ENCODE measurements at places on chromosomes 12 and 14. TPM values are rescaled to one million over a fixed set of nuclear protein-coding genes. Genes with fewer than 3 reads are reported as not detected.
A peak's percentile ranks its signal among the peaks of the same experiment; 100 is the strongest.

DNA sequence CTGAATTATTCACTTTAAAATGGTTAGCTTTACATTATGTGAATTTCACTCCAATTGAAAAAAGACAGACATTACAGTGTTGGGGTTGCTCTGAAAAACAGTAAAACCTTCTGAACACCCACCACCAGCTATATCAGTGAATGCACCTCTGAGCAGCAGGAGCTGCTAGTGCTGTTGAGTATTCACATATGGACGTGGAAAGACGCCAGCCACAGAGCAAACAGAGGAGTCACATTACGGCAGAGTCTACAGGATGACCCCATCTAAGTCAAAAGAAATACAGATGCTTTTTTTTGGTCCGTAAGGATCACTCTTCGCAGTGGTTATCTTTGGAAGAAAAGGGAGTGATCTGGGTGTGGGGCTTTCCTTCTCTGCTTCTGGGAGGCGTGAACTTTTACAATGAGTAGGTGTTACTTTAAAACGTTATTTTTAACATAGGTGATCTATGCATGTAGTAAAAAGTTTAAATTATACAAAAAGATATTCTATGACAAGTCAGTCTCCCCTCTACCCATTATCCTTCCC is 4.5 kb downstream of the HVCN1 start:
- no peak for DNase-seq

PMEL gene
- total RNA-seq: 0.32 TPM

LRRK2 gene
- total RNA-seq: 1.4 TPM

GRCh38 chr12:62635649-62636048 is 169.0 kb downstream of the MON2 start:
- DNase-seq: no peak

DNA sequence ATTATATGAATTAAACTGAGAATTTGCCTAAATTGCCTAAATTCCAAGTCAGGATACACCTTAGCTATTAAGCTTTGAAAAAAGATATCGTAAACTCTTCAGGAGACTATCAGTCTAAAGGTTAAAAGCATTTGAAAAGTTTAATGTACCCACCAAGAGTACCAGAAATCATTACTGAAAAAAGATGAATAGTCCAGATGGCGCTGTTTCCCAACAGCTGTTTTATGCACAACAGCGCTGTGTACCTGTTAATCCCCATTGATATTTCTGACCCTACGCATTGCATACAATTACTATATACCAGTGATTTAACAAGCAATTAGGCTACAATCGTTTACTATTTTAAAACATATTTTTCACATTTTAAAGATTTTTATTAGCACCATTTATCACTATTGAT is 185.0 kb downstream of the PLCZ1 start:
- no peak for DNase-seq

- peak; percentile 87 for DNase-seq
Measured at GRCh38 chr14:68663385-68664076, 129.3 kb downstream of the ZFP36L1 start.

DNA sequence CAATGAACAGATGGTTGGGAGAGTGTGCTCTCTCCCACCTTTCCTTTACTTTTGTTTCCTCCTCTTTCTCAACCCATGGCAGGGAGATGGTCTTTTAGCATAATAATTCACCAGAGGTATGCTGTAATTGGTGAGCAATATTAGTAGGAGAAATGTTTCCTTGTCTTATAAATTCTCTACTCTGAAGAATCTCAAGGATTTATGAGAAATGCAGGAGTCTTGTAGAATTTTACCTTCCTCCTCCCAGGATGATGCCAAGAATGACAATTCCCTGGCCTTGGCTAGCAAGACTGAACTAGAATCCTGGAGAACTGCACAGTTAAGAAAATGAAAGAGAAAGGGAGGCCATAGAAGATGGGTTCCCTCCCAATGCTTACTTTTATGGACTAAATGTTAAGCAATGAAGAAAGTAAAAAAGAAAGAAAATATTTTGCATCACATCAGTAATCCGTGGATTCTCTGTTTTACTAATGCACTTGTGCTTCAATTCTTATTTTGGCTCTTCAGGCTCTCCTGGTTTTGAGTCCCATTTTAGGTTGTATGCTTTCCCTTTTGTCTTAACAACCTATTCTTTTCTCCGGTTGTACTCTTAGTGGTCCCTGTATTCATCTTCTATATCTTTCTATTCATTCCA is 192.9 kb upstream of the GARIN6 start:
- DNase-seq: no peak

RASSF8 gene
- 26.6 TPM for total RNA-seq

- no peak for DNase-seq
Measured at GRCh38 chr12:29771786-29772185, 12.0 kb downstream of the TMTC1 start.

MYH6 gene
- not detected for total RNA-seq

DNA sequence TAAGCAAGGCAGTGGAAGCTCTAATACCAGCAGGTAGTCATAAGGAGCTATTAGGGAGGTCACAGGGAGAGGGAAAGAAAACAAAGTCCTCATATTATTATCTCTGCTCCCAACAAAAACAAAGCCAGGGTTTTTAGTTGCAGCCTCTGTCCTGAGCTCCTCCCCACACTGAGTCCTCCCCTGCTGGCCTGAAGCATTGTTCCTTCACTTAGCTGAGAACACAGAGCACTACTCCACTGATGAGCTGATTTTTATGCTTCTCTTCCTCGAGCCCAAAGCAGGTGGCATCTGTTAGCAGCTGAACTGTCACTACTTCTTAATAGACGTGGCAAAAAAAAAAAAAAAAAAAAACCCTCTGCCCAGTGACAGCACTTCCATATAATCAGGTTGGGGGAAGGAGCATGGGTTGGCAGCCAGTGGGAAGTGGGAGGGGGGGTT is 10.5 kb upstream of the STAC3 start:
- no peak for DNase-seq

DNA sequence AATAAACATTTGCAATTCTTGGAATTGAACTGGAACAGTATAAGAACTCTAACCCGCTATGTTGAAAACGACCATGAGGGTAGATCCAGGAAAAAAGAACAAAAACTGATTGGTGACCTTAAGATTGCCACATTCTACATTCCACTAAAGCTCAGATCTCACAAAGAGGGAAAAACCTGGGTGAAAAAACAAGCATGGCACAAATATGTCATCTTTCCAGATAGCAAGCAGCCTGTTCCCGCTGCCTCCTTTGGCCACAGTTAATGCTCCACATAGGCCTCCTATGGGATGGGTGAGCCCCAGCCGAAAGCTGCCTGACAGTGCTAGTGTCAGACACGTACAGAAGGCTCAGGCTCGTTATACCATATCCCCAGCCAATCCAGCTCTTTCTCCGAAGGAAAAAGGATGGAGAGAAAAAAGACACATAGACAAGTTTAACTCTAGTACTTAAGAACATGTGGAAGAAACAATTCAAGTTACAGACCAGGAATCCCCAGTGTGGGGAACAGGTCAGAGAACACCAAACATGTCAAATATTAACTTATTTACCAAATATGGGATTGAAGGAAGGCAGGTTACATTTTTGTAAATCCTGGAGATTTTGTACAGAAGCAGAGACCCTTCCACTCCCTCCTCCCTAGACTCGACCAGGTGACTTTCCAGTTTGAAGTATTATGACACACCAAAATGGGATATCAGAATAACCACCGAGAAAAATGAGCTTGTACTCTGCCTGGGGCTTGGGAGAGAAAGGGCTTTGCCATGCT is 14.7 kb downstream of the LETMD1 start:
- no peak for DNase-seq

- peak; percentile 39 for DNase-seq
Measured at GRCh38 chr12:5428332-5429221, 3.3 kb upstream of the NTF3 start.

DNA sequence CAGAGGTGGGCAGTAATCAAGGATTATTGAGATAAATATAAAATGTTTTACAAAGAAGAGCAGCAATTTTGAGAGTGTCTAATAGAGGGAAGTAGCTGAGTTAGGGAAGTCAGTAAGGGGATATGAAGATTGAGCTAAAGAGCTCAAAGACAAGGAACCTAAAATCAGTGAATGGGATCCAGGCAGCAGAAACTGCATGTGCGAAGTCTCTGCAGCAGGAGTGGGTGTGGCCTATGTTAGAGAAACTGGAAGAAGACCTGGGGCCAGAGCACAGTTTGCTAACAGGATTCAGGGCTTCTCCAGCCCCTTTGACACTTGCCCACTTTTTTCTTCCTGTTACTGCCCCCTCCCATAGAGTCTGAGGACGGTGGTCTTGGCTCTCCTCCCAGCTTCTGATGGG is 36.3 kb upstream of the PLXNC1 start:
- DNase-seq: no peak

- DNase-seq: no peak
Measured at GRCh38 chr14:89892953-89893352, 61.6 kb downstream of the EFCAB11 start.

PARP11 gene
- total RNA-seq: 3.8 TPM

TMEM253 gene
- total RNA-seq: 0.13 TPM

GRCh38 chr14:92511453-92512238 is 1.9 kb upstream of the RIN3 start:
- DNase-seq: peak; percentile 67

MSI1 gene
- total RNA-seq: not detected

SIX6 gene
- not detected for total RNA-seq

DNA sequence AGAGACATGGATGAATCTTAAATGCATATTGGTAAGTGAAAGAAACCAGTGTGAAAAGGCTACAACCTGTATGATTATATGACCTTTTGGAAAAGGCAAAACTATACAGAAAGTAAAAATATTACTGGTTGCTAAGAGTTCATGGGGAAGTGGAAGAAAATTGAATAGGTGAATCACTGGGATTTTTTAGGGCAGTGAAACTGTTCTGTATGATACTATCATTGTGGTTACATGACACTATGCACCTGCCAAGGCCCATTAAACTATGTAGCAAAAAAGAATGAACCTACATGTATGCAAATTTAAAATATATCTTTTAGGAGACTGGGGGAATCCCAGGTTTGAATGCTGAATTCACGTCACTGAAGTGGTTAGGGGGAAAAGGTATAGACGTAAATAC is 12.6 kb upstream of the OR8S1 start:
- no peak for DNase-seq

DNA sequence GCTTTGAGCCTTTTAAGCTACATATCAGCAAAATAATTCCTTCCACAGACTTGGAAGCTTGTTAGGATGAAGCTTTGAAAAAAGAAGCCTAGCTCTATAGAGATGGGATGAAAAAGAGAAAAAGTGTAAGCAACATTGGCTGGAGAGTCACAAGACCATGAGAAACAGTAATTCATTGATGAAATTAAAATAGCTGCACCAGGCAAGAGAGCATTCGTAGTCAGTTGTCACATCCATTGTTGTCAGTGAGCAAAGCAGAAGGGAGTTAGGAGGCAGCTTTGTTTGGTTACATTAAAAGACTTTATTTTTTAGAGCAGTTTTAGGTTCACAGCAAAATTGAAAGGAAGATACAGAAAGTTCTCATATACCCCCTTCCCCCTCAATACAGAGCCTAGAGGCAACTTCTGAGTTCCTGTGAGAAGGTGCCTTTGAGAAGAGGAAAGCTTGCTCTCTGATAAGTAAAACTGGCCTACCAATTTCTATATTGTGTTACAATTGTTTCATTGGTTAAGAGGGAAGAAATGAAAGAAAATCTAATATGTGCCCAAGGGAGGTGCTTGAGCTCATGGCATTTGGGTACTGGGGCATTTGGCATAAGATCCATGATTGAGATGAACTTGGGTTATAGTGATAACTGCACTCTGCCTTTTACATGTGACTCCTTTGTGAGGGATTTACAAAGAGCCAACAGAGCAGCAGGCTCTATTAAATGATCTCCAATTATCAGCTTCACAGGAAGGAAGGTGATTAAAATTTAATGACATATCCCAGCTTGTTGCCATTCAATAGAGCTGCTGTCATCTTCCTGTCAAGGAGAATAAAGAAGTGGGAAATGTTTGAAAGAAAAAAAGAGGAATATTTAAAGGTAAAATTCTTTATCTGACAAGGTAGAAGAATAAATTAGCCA is 361.3 kb upstream of the TMTC1 start:
- no peak for DNase-seq

OTOGL gene
- 0.34 TPM for total RNA-seq

GRCh38 chr12:81174664-81175063 is 96.8 kb downstream of the ACSS3 start:
- no peak for DNase-seq

- no peak for DNase-seq
Measured at GRCh38 chr12:28893856-28894255, 255.2 kb upstream of the FAR2 start.

SYCP3 gene
- total RNA-seq: 0.34 TPM

DNA sequence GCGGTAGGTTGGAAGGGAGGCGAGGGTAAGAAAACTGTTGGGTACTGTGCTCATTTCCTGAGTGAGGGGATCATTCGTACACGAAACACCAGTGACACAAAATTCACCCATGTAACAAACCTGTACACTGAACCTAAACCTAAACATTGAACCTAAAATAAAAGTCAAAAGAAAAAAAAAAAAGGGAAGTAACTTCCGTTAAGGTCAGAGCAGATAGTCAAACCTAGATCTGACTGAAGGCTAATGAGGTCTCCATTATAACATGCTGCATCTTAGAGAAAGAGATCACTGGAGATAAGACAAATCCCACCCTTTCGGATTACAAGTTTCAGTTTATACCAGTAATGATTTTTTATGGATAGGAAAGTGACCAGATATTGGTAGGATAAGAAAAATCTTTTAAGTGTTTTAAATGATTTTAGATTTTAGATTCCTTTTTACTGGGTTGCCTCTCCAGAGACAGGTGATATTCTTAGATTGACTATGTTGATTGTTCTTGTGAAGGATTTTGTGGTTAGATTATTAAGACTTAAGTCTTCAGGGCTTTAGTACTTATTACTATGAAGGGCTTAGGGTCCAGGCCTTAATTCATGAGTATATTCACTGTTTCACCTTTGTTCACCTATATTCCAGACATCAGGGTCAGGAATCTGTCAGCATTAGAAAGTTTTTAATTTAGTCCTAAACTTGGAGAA is 11.2 kb upstream of the NCKAP1L start:
- no peak for DNase-seq

- DNase-seq: no peak
Measured at GRCh38 chr12:124604264-124604680, 36.9 kb upstream of the NCOR2 start.

GRCh38 chr12:116980083-116980482 is 69.3 kb downstream of the FBXW8 start:
- DNase-seq: no peak

GRCh38 chr12:52976574-52977071 is 27.7 kb downstream of the KRT18 start:
- DNase-seq: no peak

DNA sequence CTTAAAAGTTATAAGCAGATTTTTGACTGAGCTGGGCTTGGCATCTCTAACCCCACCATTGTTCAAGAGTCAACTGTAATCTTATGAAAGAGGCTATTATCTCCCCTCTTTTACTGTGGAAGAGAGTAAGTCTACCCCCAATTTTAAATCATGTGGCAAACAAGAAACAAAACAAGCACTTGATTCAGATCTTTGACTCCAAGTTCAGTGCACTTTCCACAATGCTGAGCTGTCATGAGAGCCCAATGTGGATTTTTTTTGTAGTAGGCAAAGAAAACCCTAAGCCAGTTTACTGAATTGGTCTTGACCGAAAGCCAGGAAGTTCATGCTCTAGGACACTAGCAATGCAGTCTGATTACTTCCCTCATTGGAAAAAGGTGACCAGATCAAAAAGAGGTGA is 306.2 kb downstream of the GALC start:
- no peak for DNase-seq

Measured in LHCN-M2 (cell line).